ENCODE measurements at places on chromosomes 1 and 21.

DNA sequence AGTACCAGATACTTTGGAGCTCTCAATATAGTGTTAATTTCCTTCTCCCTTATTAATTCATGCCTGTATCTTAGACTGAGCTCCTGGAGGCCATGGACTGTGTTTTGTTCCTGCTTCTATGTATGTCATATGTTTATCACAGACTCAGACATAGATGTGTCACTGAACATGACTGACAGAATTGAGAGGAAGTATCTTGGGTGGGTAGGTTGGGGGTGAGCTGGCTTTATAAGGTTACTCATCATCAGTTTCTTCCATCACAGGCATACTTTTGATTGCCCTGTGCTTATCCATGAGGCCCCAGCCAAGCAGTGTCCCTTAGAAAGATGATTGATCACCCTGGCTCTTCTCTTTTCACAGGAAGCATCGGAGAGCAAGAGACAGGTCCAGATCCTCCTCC lies 5.6 kb upstream of the SH3D21 start:
- DNase-seq, result peak; percentile 85

- DNase-seq, result no peak
These were observed 8.1 kb upstream of the SDHB start for GRCh38 chr1:17061892-17062291.

GRCh38 chr1:46363121-46363520 lies 22.5 kb downstream of the NSUN4 start:
- DNase-seq, result no peak

GRCh38 chr21:42459082-42459460 lies 37.0 kb downstream of the RSPH1 start:
- no peak for DNase-seq

DNA sequence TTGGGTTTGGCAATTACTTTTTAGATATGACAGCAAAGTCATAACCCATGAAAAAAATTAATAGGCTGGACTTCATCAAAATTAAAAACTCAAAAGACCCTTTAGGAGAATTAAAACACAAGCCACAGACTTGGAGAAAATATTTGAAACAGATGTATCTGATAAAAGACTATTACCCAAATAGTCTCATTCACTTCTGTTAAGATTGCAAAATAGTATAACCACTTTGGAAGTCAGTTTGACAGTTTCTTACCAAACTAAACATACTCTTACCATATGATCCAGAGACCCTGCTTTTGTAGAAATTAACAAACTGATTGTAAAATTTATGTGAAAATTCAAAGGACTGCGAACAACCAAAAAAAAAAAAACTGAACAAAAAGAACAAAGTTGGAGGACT lies 32.5 kb upstream of the SLC44A3 start:
- no peak for DNase-seq

DNA sequence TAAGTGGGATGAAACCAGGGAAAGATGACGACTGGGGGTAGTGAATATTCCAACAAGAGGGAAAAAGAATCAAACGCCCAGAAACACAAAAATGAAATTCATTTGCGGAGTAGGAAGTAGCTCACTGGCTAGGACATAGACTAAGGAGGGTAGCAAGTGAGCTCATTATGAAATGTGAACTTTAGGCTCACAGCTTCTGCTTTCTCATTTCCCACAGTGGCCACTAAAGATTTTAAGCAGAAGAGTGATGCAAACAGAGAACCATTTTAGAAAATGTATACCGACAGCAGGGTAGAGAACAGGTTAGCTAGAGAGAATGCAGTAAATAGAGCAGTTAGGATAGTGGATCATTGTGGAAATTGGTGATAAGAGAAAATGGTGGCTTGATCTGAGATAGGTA lies 3.5 kb downstream of the CD48 start:
- peak; percentile 78 for DNase-seq

GRCh38 chr1:58392083-58392482 lies 154.4 kb downstream of the OMA1 start:
- no peak for DNase-seq

- no peak for DNase-seq
These were observed 8.0 kb downstream of the ARHGEF16 start for GRCh38 chr1:3462356-3463012.

- peak; percentile 79 for DNase-seq
These were observed 28.9 kb upstream of the H3-3A start for GRCh38 chr1:226033582-226033981.

- DNase-seq, result no peak
These were observed 286.0 kb downstream of the ADGRL2 start for GRCh38 chr1:82086739-82087138.

GRCh38 chr1:194084755-194085154 lies 898.3 kb upstream of the B3GALT2 start:
- DNase-seq, result no peak

GRCh38 chr21:26432410-26432809 lies 140.7 kb downstream of the CYYR1 start:
- no peak for DNase-seq

DNA sequence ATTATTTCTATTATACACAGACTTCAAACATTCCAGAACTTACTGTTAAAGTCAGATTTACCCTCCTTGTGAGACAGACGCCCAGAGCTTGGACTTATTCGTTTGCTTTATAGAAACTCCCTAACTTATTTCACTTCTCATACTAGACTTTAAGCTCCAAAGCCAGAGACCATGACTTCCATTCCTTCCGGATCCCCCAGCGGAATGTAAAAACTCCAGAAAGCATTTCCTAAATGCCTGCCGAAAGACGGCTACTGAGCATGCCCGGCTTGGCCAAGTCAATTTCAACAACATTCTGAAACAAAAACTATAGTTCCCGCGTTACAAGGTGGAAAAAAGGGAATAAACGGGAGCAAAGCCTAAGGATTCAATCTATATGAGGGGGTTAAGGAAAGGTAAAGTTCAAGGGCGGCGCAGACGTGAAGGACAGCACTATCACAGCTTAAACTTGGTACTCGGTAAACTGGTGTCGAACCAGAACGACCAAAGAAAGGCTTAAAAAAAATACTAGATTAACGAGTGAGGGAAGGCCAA lies 1.1 kb downstream of the USP48 start:
- no peak for DNase-seq

DNA sequence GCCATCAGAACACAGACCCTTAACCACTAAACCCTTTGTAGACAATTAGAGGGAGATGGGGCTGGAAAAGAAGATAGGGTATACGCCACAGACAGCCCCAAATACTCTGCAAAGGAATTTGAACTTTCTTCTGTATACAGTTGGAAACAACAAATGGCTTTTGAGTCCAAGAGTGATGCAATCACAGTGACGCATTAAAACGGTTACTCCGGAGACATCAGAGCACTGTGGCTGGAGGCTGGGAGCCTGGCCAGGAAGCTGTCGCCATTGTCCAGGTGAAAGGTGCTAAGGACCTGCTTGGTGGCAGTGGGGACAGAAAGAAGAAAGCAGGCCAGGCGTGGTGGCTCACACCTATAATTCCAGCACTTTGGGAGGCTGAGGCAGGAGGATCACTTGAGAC lies 4.2 kb downstream of the FLAD1 start:
- DNase-seq, result no peak

DNA sequence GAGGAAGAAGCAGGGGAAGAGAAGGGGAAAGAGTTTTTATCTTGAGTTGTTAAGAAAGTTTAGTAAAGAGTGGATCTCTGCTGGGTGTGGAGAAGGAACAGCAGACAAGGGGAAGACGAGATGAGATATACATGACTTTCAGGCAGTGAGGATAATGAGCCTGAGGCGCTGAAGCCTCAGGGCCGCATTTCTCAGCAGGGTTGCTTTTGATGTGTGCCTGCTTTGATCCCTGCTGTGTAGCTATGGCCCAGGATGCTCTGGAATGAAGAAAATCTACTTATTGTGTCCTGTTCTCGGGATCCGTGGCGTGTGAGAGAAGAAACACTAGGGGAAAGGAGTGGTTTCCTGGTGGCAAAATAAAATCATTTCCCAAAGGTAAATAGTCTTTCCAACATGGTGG lies 15.1 kb upstream of the RPE65 start:
- DNase-seq, result no peak

- DNase-seq, result no peak
These were observed 44.4 kb downstream of the VAV3 start for GRCh38 chr1:107920561-107920960.

DNA sequence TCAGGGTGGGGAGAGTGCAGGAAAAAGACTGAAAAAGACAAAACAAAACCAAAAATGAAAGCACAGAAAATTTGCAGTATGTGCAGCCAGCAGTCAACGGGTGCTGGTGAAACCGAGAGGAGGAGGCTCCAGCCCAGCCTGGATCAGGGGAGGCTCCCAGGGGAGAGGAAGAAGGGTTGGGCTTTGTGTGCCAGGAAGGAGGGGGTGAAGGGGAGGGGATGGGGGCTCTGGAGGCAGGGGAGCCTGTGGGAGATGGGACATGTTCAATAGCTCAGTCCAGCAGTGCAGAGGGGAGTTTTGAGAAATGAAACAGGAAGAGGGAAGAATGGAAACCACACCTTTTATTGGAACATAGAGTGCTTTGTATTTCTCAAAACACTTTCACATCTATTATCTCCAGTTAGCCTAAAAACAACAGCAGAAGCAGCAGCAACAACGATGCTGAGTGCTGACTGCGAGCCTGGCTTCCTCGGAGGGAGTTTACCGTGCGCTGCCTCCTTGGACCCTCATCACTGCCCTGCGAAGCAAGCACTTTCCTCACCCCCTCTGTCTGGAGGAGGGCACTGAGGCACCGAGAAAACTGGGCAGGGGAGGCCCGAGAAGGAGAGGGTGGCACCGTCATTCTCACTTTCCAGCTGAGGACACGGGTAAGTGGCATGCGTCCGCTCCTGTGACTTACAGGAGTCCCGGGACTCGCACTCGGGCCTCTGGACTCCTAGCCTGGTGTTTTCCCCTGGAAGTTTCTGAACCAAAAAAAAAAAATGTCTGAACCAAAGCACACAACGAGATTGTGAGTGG lies 62.9 kb downstream of the MDM4 start:
- no peak for DNase-seq

DNA sequence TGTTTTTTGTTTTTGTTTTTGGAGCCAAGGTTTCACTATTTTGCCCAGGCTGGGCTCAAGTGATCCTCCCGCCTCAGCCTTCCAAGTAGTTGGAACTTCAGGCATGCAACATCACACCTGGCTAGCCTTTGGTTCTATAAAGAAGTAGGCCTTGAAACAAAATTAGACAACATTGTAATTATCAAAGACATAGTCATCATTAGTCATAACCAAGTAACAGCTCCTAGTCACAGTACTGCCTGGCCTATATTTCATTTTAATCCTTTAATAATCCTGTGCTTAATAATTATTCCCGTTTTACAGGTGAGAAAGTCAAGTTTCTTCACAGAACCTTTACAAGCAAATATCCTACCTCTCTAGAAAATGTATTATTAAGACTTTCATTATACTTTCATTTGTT lies 52.3 kb upstream of the TBX15 start:
- no peak for DNase-seq

DNA sequence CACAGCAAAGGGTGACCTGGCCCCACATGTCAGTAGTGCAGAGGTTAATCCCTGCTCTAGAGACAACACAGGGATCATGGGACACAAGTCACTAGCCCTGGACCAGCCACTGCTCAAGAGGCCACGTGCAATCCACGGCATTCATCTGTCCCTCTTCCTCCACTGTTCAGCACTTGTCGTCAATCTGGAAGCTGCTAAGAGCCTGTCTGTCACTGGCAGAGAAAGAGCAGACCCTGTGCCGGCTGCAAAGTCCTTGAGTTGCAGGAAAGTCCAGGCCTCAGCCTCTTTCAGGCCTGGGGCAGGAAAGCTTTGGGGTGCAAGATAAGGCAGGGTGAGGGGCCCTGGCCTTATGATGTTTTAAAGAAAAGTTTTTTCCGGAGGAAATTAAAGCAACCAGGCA lies 16.7 kb downstream of the CELA2B start:
- no peak for DNase-seq

Measured in CD14-positive monocyte (primary cell).